ENCODE measurements at places on chromosomes 6 and 20. TPM values are rescaled to one million over a fixed set of nuclear protein-coding genes. Genes with fewer than 3 reads are reported as not detected.

SLC32A1 gene
- not detected for total RNA-seq

PRSS35 gene
- 0.05 TPM for total RNA-seq

NKAIN4 gene
- 9.4 TPM for total RNA-seq

ENPP4 gene
- 0.40 TPM for total RNA-seq

MACROD2 gene
- 0.74 TPM for total RNA-seq

Measured in A549 treated with CORT108297 at 1 μM for 4 hours (cell line).